ENCODE measurements at places on chromosomes 2 and 18.

DNA sequence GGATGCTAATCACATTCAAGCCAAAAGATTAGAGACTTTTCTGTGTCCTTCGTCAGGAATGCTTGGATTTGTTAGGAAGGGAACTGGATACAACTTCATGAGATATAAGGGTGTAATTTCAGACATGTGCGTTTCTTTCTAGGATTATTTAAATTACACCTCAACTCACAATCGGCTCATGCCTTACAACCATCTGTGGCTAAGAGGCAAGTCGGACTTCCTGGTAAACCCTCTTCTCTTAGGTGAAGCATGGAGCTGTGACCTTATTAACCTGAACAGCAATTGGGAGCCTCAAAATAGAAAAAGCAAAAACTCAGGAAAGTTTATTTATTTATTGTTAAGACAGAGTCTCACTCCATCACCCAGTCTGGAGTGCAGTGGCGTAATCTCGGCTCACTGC, 61.8 kb downstream of the SEMA4F start:
- DNase-seq: no peak

GRCh38 chr2:9215680-9216079, 9.1 kb downstream of the ASAP2 start:
- no peak for DNase-seq

DNA sequence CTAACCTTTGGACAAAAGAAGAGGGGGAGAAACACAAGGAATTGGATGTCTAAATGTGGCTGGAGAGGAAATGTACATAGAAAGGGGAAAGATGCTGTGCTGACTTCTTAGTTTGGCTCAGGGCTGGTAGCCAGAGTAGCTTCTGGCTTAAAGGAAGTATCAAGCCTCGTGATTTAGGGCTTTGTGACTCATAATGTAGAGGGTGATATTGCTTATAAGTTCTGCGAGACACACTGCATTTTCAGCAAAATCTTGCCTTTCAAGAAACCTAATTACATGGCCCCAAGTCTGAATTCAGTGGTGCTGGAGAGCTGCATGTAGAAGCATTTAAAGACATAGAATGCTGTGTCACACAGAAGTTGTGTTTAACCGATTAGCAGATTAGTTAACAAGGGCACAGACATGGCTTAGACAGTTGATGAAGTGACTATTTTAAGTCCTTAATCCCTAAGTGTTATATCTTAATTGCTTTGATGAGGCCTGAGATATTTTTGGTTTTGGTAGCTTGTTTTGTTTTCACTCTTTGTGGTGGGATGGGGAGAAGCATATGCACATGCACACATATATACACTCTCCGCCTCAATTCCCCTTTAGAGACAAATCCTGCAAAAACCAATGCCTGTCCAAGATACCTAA, 66.4 kb downstream of the EPAS1 start:
- no peak for DNase-seq

DNA sequence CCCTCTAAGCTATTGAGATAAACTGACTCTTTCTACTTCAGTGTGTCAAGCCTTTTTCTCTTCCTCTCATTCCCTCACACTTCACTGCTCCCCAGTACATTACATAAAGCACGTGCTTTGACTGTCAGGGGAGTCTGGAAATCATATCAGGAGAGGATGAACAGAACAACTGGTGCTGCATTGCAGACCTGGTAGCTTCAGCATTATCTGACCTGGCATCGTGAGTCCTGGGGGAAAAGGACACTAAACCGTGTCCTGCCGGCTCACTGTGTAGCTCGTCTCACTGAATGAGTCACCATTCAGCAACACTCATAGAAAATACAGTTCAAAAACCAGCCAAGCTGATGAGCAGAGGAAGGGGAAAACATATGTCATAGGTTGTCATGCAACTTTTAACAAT, 108.5 kb upstream of the UNC80 start:
- no peak for DNase-seq

- DNase-seq: no peak
Measured at GRCh38 chr2:181955010-181955409, 30.6 kb upstream of the PPP1R1C start.

Data from activated CD4-positive, alpha-beta T cell treated with anti-CD3 and anti-CD28 coated beads for 1 hour (primary cell).